NCI-H460 (cell line): ENCODE measurements at places on chromosomes 13 and 19.
A peak's percentile ranks its signal among the peaks of the same experiment; 100 is the strongest.

DNA sequence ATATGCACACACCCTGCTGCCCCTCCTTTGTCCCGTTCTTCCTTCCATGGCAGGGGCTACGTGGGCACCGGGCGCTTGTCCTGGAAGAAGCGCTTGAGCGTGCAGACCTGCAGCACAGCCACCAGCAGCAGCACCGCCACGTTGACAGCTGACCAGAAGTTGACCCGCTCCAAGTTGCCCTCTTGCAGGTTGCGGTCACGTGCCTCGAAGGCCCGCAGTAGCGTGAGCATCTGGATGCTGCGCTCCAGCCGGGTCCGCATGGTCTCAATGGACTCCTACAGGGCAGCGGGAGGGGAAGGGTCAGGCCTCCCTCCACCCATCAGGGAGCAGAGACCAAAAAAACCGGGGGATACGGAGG is 3.1 kb downstream of the TMED1 start:
- no peak for DNase-seq

DNA sequence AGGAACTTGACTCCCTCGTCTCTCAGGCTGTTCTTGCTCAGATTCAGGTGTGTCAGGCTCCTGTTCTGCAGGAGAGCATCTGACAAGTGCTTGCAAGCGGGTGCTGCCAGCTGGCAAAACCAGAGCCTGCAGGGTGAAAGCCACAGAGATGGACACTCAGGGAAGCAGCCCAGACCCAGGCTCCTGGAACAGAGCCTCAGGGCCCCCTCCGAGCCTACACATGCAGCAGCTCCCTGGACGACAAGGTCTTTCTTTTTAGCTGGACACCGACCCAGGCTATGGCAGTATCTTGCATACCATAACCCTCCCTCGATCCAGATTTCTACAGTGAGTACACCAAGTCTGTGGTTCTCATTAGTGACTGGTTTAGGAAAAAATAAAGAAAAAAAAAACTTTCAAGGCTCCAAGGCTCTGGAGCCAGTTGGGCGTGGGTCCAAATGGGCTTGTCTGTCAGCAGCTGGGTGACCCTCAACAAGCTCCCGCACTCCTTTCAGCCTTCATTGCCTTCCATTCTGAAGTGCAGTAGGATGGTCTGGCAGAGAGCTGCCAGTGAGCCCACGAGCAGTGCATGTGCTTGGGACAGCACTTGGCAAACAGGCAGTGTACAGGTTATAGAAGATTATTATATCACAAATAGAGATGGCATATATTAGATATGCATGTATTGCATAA is 29.9 kb downstream of the NLRP13 start:
- DNase-seq = no peak

DNA sequence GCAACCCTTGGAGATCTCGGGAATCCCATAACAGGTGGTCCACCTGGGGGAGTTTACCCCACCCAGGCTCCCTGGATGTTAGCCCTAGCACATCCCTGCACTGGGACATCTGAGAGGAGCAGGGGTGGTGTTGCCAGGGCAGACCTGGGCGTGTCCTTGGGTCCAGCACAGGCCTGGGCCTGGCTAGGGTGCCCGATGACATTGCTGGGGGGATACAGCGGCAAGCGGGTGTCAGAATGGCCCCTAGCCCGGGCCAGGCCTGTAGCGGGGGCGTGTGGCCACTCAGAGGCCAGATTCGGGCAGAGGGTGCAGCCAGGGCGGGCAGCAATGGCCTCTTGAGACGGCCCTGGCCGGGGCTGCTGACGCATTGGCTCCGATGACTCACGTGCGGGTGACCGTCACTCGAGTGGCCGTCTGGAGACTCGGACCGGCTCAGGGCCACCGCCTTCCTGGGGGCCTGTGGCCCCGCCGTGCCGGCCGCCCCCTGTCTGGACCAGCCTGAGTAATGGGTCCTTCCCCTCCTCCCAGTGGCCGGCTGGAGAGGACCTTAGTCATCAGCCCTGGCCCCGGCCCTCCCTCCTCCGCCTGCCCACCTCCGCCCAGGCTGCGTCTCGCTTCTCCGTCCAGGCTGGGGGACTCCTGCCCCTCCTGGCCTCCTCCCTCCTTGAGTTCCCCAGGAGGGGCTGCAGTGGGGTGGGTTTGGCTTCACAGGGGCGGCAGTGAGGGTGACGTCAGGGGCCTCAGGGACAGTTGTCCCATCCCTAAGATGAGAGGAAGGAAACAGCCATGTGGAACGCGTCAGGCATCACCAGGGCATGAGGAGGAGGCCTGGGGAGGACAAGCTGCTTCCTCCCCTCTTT is 23.2 kb upstream of the CRTC1 start:
- peak; percentile 69 for DNase-seq

DNA sequence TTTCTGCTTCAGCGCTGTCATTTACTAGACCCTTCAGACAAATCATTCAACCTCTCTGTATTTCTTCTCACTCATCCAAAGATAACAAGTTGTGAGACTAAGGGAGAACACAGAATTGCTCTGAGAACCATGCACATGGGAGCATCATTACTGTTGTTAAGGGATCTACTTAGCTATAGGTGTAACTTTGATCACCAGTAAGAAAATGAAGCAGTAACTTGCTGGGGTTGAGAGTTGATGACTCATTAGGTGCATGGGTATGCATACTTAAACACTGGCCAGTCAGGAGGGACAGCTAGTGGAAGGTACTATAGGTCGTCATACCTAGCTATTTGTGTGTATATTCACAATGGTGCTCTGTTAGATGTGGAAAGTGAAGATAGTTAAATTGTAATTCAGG is 61.5 kb downstream of the B3GLCT start:
- DNase-seq = no peak

- DNase-seq = peak; percentile 19
These were observed 57.9 kb downstream of the RXFP2 start for GRCh38 chr13:31797154-31797775.

GRCh38 chr13:73422973-73423372 is 364.2 kb downstream of the KLF5 start:
- no peak for DNase-seq

- no peak for DNase-seq
These were observed 38.7 kb downstream of the BRCA2 start for GRCh38 chr13:32354040-32354439.

- peak; percentile 13 for DNase-seq
These were observed 256.9 kb downstream of the SPRY2 start for GRCh38 chr13:80083853-80084676.

DNA sequence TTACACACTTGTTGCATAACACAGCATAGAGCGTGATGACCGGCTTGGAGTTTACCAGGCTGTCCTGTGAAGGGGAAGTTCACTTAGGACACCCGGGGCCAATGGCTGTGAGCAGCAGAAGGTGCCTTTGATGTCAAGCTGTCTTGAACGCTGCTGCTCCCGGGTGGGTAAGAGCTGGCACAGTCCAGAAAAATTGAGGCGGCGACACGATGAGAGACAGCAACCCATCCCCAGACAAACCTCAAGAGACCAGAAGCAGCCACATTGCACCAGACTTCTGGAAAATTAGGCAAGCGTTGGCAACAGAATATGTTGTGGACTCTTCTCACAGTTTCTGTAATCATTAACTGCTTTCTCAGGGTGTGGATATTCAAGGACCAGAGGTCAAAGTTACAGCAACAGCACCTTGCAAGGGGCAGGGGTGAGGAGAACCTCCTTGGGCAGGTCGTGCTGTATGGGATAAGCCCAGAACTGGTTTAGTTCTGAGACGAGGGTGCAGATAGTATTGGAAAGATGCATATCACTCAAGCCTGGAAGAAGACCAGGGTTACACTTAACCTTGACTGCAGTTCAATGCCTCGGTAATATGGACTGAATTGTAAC is 10.1 kb downstream of the NFILZ start:
- DNase-seq = no peak

DNA sequence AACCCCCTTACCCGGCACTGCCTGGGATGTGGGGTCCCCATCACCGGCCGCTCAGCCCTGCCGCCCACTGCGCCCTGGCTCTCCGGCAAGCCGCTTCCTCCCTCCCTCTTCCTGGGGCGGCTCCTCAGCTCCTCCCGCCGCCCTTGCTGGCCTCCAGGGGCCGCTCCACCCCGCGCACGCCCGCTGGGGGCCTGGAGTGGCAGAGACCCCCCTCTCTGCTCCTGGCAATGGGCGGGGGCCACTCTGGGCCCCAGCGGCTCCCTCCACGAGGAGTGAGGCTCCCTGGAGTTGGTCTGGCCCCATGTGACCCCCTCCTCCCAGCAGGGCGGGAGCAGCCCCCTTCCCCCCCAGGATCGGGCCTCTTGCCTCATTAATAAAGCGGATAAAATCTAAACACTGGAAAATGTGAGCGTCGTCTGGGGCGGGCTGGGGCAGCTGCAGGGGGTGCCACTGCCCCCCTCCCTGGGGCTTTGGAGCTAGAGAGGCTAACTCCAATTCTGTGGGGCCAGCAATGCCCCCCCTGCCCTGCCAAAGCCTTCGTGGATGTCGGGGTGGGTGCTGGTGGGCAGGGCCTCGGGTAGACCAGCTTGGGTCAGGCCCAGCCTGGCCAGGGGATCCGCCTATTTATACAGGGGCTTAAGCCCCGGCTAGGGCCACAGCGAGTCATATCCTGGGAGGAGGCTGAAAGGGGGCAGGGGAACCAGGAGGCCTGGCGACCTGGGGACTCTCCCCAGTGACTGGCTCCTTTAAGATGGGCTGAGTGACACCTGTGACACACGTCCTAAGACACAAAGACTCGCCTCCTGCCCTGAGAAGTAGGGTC is at the start of gene PTGER1:
Gene PTGER1, minus strand, starts transcription at position 104 of the 823 bp plus-strand sequence. CDS start 1,034 bp downstream, outside the sequence.
- no peak for DNase-seq

DNA sequence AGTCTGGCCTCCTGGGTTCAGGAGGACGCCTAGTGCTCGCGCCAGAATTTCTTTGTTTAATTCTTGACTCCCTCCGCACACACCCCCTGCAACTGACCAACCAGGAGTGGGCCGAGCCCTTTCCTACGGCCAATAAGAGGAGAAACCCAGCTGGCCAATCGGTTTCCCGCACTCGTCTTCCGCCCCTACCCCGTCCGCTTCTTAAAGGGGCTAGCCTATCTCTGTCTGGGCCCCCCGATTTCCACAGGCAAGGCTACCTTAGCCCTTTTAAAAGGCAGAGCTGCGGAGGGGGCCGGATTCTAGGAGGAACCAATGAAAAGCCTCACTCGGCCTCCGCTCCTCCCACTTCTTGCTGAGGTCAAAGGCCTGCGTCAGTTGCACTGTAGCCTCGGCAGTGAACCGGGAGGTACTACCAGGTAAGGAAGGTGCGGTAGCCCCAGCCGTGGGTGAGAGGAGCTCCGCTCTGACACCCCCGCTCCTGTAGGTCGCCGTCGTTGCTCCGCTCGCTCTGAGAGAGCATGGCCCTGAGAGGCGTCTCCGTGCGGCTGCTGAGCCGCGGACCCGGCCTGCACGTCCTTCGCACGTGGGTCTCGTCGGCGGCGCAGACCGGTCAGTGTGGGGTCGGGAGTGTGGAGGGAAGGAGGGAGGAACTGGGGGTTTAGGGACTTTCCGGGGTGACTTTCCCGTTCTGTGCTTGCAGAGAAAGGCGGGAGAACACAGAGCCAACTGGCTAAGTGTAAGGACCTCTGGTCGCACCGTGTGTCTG is at the start of gene GCDH:
Gene GCDH, plus strand, starts transcription at position 374 of the 766 bp plus-strand sequence. Its CDS starts 145 bp downstream, at position 519.
- peak; percentile 97 for DNase-seq

GRCh38 chr13:113584870-113585671 is 518 bp downstream of the TFDP1 start:
- DNase-seq = no peak

- no peak for DNase-seq
These were observed 554.1 kb upstream of the KLHL1 start for GRCh38 chr13:70662231-70662940.

DNA sequence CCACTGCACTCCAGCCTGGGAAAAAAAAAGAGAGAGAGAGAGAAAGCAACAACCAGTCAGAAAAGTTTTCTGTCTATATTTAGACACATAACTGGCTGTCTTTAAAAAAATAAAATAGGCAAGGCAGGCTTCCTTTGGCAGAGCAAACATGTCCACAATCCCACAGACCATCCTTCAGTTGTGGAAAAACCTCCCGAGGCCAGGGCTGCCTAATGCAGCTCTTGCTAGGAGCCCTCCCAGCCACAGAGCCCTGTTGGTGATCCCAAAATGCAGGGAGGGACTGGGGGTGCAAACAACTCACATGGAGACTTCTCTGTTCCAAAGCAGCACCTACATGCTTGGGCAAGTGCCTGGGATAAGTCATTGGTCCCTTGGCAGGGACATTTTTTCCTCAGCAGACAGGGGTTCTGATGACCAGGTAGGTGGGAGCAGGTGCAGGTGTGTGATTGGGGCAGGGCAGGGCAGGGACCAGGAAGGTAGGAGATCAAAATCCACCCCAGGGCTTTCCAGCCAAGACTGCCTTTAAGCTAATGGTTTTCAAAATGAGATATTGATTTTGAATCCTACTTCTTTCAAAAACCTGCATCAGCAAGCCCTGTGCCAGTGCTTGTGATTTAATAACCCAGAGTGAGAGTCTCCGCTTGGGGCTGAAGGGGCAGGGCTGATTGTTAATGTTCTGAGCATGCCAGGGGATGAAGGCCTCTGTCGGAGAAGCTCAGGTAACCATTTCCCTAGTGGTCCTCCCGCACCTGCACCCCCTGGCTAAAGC is 178.5 kb downstream of the USP12 start:
- DNase-seq = no peak

DNA sequence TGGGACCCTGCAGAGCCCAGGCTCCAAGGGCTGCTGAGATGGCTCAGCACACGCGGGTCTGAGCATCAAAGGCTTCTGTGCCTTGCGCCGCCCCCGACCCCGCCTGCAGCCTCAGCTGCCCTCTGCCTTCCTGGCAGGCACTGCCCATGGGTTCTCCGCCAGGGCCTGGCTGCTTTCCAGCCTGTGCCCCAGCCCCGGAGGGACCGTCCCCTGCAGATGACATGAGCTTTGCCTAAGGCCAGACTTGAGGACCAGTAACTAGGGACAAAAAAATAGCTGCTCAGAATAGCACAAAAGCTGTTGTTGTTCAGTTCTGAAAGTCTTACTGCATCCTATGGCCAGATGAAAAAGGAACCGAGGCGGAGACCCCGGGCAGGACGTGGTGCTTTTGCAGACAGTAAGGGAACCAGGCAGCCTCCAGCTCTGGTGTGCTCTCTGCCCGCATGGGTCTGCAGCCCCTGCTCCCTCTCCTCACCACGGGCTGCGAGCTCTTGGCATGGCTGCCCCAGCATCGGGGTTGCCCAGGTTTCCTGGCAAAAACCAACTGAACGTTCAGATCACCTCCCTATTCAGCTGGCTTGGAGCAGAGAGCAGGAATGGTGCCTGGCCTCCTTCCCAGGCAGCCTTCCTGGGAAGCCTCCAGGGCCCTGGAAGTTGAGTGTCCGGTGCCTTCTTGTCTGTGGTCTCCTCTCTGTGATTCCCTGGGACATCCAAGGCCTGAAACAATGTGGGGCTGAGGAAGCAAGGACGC is 12.5 kb upstream of the CFAP97D2 start:
- DNase-seq = no peak

DNA sequence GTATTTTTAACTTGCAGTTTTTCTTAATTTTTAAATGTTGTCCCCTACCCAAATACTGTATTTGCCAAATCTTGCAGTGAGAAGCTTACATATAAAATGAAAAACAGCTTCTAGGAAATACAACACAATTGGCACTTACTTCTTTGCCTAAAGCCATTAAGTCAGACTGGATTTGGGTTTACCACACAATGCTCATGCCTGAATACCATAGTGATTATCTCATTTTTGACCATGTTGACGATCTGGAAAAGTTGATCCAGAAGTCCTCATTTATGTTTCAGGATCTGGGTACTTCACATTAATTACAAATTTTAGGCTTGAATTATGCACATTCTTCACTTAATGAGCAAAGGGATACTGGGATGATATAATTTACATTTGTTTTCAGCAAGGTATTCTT is 2.4 kb downstream of the RNF6 start:
- no peak for DNase-seq
